Stimulated activated CD4-positive, alpha-beta T cell treated with anti-CD3 and anti-CD28 coated beads, Interleukin-2, amount 100 ng/mL, for 24 hours (primary cell): ENCODE measurements at places on chromosomes 12 and 14.

DNA sequence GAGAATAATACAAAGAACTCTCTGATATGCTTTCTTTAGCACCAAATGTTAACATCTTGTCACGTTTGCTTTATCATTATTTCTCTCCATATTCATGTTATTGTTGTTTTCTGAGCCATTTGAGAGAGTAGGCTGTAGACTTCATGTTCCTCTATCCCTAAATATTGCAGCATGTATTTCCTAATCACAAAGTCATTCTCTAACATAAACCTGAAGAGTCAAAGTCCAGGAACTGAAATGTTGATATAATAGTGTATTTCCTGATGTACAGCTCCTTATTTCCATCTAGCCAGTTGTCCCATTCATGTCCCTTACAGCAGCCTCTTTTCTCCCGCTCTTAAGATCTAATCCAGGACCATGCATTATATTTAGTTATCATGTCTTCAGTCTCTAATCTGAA is 72.8 kb downstream of the SPATS2 start:
- DNase-seq = no peak

GRCh38 chr12:19227190-19227879 is 97.8 kb downstream of the PLEKHA5 start:
- DNase-seq = no peak

DNA sequence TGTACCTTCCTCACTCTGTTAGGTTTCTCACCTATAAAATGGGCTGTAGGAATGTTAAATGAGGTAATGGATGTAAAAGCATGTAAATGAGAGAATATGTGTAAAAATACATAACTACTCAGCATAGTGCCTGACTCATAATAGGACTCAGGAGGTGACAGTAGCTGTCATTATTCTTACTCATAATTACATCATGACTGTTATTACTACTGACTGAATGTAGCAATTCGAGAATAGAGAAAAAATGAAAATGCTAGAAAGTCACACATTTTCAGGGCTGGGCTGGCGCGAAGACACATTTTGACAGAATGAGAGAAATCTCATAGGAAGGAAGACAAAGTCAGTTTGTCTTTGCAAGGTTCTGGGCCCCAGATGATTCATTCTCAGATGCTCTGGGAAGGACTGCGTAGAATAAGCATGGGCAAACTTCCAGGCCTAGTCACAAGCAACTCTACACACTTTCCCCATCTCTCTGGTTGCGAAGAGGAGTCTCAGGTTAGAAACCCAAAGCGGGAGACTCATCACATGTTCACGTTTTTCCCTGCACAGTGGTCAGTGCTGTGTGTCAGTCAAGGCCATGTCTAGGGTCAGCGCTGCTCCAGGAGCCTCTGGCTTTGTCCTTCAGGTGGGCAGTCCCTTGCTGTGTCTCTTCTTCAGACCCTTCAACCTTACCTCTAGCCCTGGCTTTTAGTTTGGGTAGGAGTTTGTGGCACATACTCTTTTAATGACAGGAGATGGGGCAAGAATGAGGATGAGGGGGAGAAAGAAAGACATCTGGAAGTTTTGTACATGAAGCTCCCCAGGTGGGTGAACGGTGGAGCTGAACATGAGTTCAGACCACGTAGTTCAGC is 8.4 kb downstream of the GPRC5A start:
- DNase-seq = peak; percentile 64

GRCh38 chr14:70665448-70666360 is 24.0 kb downstream of the TTC9 start:
- no peak for DNase-seq

GRCh38 chr12:89451841-89452251 is 72.8 kb downstream of the GALNT4 start:
- DNase-seq = no peak

- no peak for DNase-seq
Measured at GRCh38 chr12:115474539-115475353, 790.8 kb upstream of the TBX3 start.

GRCh38 chr12:121446750-121447149 is 46.8 kb downstream of the RNF34 start:
- no peak for DNase-seq

DNA sequence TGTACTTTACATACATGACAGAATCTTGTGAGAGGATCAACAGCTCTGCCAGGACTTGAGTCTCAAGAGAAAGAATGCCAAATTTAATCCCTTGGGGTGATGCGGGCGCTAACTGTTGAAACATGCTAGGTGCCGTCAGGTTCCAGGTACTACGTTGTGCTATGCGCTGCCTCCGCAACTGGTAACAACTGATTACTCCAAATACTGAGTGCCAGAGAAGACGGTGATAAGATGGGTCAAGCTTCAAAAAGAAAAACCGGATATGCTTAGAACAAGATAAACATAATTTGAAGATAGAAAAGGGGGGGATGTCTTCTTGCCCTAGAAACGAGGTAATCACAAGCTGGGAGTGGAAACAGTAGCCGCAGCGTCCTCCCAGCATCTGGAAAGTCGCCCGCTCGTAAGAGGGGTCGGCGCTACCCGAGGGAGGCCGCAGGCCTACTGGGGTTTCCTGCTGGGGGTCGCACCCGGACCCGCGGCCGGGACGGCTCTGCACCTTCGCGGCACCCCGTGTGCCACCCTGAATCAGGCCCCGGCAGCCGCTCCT is 678 bp downstream of the ZBTB25 start:
- DNase-seq = peak; percentile 32

DNA sequence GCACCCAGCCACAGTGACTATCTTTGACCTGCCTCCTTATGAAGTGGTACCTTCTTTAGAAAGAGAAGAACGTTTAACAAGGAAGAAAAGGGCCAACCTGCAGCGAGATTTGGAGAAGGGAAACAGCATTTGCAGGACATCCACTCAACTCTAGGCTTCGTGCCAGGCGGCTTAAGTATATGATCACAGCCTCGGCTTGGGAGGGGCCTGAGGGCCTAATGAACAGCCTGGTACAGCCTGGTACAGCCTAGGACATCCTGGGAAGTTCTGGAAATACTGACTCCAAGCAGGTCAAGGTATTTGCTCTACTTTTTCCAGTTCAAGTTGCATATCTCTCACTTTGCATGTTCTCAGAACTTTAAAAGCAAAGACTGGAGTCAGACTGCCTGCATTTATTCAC is 16.1 kb downstream of the HCAR2 start:
- no peak for DNase-seq

DNA sequence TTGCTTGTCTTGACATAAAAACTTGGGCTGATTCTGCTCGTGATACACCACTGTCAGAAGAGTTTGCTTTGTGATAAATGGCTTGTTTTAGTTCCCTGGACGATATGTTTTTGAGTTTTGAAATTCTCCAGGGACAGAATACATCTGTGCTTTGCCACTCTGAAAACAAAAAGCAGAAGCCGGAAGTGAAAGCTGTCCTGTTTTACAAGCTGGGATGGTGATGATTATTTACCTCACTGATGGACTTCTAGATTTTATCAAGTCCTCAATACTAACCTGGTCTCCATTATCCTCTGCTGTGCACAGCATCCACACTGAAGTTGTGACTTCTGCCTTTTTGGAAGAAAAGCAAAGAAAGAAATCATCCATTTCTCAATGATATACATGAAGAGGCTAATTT is 251.6 kb downstream of the TRHDE start:
- no peak for DNase-seq

DNA sequence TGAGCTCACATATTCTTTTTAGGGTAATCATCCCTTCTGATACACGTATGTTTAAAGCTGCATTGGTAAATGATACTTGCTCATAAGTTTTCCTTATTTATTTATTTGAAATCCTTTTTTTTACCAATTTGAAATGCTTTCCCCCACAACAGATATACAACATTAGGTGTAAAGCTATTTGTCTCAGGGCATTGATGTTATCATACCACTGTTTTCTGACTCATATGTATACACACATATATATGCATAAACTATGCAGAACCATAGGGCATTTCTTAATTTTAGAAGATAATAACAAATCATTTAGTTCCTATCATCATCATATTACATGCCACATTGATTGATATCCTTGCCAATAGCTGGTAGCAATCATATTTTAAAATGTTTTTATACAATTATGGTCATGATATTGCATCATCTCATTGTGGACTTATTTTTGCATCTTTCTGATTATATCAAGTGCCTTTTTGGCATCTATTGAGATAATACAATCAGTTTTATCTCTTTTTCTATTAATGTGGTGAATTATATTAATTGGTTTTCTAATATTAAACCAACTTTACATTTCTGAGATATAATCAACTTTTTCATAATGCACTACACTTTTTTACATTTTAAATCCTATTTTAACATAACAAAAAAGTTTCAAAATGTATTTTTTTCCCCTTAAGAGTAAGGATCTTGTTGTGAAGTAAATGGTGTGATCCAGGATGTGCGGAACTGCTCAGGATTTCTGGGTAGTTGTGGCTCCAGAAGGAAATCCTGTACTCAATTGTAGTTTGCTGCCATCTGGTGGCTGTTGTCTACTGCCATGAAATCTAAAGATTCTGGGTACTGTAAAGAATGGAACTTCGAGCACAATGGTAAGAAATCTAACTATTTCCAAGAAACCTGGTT is 16.7 kb downstream of the OR9K2 start:
- DNase-seq = peak; percentile 48

DNA sequence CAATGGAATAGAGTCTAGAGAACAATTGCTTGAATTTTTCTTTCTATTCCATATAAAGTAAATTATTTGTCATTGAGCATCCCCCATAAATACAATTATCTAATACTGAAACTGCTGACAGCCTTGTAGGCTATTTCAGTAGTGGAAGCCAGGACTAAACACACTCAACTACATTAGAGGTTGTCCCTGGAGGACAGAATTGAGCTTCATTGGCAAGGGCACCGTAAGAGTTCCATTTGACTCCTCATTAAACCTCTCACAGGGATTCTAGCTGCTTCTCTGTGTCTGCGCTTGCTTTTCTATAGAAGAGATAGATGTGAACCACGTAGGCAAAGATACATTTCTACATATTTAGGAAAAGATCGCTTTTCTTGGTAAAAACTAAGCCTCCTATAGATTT is 3.5 kb upstream of the PTPRO start:
- no peak for DNase-seq

DNA sequence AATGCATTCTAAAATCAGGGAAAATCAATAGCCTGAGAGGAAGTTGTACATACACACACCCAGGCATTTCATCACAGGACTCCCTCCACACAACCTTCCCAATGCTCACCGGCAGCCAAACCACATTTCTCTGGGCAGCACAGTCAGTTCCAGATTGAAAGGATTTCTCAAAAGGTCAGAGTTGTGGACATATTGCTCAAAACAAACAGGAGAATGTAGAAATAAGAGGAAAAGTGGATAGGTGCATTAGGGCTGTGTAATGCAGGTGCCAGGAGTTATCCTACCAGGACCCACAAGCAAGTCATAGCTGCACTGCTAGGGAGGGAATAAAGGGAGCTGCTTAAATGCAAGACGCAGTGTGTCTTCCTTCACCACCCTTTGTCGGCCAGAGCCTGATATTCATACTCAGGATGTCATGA is 62.9 kb downstream of the GCH1 start:
- DNase-seq = no peak

GRCh38 chr12:56599797-56600196 is 30.3 kb downstream of the BAZ2A start:
- DNase-seq = no peak

DNA sequence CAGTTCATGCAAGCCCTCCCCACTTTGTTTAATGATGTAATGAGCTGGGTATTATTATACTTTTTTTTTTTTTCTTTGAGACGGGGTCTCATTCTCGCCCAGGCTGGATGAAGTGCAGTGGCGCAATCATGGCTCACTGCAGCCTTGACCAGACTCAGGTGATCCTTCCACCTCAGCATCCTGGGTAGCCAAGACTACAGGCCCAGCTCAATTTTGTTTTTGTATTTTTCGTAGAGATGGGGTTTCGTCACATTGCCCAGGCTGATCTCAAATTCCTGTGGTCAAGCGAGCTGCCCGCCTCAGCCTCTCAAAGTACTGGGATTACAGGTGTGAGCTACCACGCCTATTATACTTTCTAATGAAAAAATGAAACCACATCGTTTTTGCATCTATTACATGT is 4.5 kb upstream of the DCAF11 start:
- DNase-seq = no peak

GRCh38 chr12:121114806-121115205 is 17.9 kb upstream of the P2RX7 start:
- no peak for DNase-seq

GRCh38 chr12:4025181-4026019 is 152.2 kb upstream of the PARP11 start:
- DNase-seq = no peak

DNA sequence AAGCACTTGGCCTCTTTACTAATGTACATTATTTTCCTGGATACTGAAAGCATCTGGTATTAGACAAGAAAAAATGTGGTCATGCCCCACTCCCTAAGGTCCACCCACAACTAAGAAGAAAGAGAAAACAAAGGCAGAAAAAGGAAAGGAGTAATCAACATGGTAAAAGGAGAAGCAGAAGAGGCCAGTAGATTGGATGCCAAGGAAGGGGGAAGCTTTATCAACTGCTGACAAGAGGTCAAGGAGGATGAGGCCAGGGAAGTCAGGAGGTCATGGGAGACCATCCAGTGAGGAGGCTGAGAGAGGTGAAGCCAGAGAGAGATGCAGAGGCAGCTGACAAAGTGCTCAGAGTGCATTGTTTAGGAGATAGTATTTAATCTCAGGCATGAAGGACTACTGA is 383.5 kb downstream of the ZFP36L1 start:
- DNase-seq = no peak

DNA sequence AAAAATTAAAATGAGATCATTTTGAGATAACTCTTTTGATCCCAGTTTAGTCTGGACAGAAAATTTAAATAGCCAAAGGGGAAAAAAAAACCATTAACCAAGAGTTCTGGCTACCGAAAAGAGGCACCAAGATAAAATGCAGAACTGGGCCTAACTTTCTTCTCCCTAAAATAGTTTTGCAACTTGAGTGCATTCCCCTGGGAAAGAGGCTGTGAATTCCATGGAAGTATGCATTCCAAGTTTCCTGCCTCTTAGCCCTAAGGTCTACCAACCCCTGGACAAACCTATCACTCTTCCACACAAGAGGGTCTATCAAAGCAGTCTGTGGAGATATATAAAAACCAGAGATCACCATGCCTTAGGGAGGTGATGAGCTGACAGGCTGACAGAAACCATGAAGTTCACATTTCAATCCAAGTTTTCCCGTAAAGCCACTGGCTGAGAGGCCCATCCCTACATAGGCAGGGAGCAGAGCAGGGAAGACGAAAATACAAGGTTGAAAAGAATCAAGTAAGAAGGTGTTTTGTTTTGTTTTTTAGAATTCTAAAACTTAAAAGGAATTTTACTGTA is 33.8 kb downstream of the DCP1B start:
- no peak for DNase-seq

GRCh38 chr12:110355073-110355472 is 48.4 kb downstream of the ANAPC7 start:
- DNase-seq = peak; percentile 34

- no peak for DNase-seq
Measured at GRCh38 chr12:16523951-16524331, 82.0 kb downstream of the LMO3 start.
